ENCODE measurements at places on chromosomes 16 and 17.

DNA sequence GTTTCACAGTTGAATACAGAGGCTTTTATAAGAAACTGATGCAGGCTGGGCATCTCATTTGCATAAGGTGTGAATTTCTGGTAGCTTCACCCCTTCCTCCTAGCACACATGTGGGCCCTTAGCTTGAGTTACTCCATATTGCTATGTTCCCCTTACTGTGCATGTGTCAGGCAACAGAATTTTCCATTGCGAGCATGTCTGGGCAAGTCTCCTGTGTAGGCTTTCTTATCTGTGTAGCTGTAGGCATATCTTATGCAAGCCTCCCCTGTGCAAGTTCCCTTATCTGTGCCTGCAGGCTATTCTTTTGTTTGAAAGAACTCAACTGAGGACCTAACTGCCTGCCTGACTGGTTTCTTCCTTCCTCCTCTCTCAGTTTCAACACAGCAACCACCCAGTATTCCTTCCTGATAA lies 597.4 kb upstream of the CDH5 start:
- H3K27me3 ChIP-seq = no peaks in the 10 kb centered on the region
- H3K27ac ChIP-seq = no peak overlapping the region
- DNase-seq = no peak
- H3K4me1 ChIP-seq = no peaks in the 10 kb centered on the region

DNA sequence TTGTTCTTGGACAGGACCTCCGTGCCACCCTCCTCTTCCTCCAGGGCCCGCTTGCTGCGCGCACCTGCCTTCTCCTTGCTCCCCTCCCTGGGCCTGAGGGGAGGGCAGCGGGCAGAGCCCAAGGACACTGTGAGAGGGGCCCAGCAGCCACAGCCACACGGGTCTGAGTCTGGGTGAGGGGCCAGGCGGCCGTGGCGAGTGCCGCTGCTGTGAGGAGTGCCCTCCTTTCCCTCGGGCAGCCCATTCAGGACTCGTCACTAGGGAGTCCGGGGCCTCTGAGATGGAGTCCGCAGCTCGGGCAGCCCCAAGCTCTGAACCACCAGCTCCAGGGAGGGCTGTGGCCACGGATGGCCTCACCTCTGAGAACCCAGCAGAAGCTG lies 5.6 kb downstream of the DUS1L start:
- no peak overlapping the region for H3K27ac ChIP-seq
- H3K36me3 ChIP-seq = peaks cover 3% of the 10 kb centered on the region
- H3K4me1 ChIP-seq = peaks cover 5% of the 10 kb centered on the region
- H3K4me3 ChIP-seq = no peak overlapping the region
- no peaks in the 10 kb centered on the region for H3K27me3 ChIP-seq

DNA sequence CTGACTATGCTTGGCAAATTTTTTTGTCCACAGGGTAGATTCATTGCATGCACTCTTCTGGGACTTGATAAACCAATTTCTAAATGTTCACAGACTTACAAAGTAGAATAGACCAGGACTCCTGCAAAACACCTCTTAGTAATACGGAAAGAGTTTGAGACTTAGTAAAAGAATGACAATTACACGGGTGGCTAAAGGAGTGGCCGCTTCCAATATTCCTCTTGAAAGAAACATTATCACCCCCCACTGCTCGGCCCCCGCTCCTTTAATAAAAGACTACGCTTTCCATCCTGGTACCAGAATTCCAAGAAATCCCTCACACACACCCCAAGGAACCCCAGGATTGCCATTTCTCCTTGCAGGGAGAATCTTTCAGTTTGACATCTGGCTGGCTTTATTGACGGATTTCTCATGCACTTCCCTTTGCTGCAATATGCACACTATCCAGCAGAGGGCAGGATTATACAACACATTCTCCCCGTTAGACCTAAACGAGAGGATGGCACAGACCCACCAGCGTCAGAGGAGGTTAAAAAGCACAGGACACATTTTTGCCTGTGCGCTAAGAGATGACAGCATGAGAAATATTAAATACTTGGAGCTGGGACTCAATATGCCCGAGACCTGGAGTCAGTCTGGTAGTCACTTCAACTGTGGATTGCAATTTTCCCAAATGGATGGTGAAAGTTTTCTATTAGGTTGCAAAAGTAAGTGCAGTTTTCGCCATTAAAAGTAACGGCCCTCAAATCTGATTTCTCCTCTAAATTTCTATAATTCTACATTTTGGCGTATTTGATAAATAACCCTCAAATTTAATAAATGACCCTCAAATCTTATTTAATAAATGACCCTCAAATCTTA lies 46.6 kb upstream of the NUDT7 start:
- H3K4me1 ChIP-seq = no peaks in the 10 kb centered on the region
- no peaks in the 10 kb centered on the region for H3K36me3 ChIP-seq
- no peak overlapping the region for H3K27ac ChIP-seq
- H3K4me3 ChIP-seq = no peak overlapping the region
- H3K27me3 ChIP-seq = no peaks in the 10 kb centered on the region
- DNase-seq = peak; percentile 72

DNA sequence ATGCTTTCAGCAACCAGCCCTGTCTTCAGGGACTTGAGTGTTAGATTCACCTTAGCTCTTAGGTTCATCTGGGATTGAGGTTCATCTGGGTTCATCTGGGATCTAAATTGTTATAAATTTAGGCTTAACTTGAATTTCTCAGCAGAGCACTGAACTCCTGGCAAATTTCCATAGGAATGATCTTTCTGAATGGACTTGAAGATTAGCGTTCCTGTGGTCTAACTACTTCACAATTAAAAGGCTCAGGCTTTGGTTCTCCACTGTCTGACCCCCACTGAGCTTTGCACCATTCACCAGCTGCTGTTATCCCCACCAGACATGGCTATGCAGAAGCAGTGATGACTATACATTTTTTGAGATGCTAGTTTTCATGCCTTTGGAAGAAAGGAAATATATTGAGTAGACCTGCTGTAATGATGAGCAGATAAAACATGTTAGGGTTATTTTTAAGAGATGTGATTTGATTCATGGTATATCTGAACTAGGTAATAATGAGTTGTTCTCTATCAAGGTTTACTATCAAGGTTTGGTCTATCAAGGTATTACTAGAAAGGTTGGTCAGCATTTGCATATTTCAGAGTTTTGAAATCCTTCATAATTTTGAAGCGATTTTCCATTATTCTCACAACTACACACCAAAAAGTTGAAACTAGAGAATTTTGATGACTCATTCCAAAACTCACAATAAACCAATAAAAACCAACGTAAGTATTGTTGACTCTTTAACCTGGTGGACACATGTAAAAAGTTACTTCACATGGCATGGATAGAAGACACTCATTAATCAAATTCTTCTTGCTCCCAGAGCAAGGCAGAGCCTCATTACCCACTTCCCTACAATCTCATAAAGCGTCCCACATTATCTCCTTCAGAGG lies 71.7 kb downstream of the SNX11 start:
- no peak overlapping the region for H3K27ac ChIP-seq
- no peaks in the 10 kb centered on the region for H3K27me3 ChIP-seq
- no peak overlapping the region for H3K4me3 ChIP-seq
- H3K36me3 ChIP-seq = peaks cover 67% of the 10 kb centered on the region
- no peak for DNase-seq

DNA sequence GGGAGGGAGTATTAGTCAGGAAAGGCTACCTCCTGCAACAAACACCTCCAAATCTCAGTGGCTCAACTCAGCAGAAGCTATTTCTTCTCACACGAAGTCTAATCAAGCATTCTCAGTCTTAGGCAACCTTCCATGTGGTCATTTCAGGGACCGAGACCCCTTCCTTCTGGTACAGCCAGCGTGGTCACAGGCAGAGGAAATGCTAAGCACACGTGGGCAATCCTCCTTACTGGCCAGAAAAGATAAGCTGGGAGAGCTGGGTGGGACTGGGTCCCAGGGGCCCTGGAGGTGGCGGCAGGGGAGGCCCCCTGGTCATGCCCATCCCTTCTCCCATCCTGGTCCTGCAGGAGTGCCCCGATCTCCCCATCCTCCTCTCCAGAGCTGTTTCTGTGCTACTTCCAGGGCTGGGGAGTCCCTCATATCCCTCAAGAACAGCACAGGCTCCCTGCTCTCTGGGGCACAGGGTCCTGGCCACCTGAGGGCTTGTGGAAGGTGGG lies 5.7 kb upstream of the CX3CL1 start:
- no peak for DNase-seq
- no peak overlapping the region for H3K4me3 ChIP-seq
- peaks cover 3% of the 10 kb centered on the region for H3K27me3 ChIP-seq
- H3K4me1 ChIP-seq = no peaks in the 10 kb centered on the region
- no peaks in the 10 kb centered on the region for H3K36me3 ChIP-seq

- DNase-seq = no peak
- H3K27ac ChIP-seq = no peak overlapping the region
Observed at GRCh38 chr16:51624080-51624775, 473.2 kb upstream of the SALL1 start.

DNA sequence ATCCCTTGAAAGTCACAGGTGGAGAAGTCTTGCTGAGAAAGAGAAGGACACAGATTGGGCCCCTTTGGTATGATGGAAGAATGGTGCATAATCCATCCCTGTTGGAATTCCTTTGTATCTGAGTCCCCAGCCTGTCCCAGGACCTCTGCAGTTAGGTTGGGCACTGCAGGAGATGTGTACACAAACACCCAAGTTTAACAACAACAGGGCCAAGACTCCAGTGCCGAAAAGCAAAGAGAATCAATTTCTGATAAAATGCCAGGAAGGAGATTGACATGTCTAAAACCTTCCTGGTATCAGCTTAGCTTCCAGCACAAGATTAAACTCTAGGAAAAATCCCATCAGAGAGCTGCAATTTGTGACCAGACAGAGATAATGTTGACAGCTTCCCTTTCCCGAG lies 32.9 kb downstream of the KATNIP start:
- no peak overlapping the region for H3K4me3 ChIP-seq
- H3K4me1 ChIP-seq = peaks cover 11% of the 10 kb centered on the region
- H3K27me3 ChIP-seq = no peaks in the 10 kb centered on the region
- no peaks in the 10 kb centered on the region for H3K36me3 ChIP-seq
- no peak overlapping the region for H3K27ac ChIP-seq
- no peak for DNase-seq

DNA sequence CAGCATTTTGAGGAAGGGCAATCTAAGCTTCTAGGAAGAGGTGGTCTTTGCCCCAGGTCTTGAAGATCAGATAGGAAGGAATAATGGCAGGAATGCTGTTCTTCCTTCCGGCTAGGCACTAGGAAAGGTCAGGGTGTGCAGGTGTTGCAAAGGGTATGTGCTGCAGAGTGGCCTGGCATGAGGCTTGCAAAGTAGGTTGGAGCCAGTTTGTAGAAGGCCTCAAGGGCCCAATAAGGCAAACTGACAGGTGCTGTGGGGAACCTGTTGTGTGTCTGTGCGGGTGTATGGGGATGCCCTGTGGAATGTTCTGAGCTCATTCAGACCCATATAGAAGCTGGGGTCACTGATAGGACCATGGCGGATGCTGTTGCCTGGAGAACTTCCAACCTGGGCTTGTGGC lies 12.7 kb downstream of the MSI2 start:
- H3K36me3 ChIP-seq = peaks cover 76% of the 10 kb centered on the region
- no peak overlapping the region for H3K4me3 ChIP-seq
- DNase-seq = no peak
- no peaks in the 10 kb centered on the region for H3K27me3 ChIP-seq
- H3K27ac ChIP-seq = no peak overlapping the region

GRCh38 chr17:81810892-81811704 lies 7.1 kb downstream of the GCGR start:
- peaks cover 15% of the 10 kb centered on the region for H3K27me3 ChIP-seq
- H3K4me3 ChIP-seq = no peak overlapping the region
- no peak overlapping the region for H3K27ac ChIP-seq
- H3K4me1 ChIP-seq = no peaks in the 10 kb centered on the region
- no peak for DNase-seq
- no peaks in the 10 kb centered on the region for H3K36me3 ChIP-seq

- H3K27ac ChIP-seq = no peak overlapping the region
- no peak for DNase-seq
- H3K4me3 ChIP-seq = no peak overlapping the region
- peaks cover 4% of the 10 kb centered on the region for H3K36me3 ChIP-seq
- peaks cover 22% of the 10 kb centered on the region for H3K4me1 ChIP-seq
Observed at GRCh38 chr17:75094871-75095399, 7.2 kb downstream of the SLC16A5 start.

GRCh38 chr17:69916761-69917160 lies 158.3 kb upstream of the KCNJ16 start:
- H3K27ac ChIP-seq = no peak overlapping the region
- no peak overlapping the region for H3K4me3 ChIP-seq
- H3K36me3 ChIP-seq = no peaks in the 10 kb centered on the region
- no peaks in the 10 kb centered on the region for H3K27me3 ChIP-seq
- H3K4me1 ChIP-seq = no peaks in the 10 kb centered on the region

- H3K27me3 ChIP-seq = no peaks in the 10 kb centered on the region
- H3K4me3 ChIP-seq = no peak overlapping the region
- no peak overlapping the region for H3K27ac ChIP-seq
- DNase-seq = no peak
- H3K4me1 ChIP-seq = peaks cover 7% of the 10 kb centered on the region
- H3K36me3 ChIP-seq = peaks cover 6% of the 10 kb centered on the region
Observed at GRCh38 chr17:44024853-44025252, 10.1 kb upstream of the TMEM101 start.

DNA sequence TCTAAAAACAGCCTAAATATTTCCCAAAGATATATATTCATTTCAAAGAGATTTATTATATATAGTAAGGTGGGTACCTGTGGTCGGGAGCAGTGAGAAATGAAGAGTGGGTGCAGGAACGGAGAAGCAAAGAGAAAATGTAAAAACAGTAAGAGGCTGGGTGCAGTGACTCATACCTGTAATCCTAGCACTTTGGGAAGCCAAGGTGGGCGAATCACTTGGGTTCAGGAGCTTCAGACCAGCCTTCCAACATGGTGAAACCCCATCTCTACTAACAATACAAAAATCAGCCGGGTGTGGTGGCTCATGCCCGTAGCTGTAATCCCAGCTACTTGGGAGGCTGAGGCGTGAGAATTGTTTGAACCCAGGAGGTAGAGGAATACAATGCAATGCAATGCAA lies 257.1 kb downstream of the BCAS3 start:
- DNase-seq = no peak
- no peak overlapping the region for H3K27ac ChIP-seq
- H3K4me3 ChIP-seq = no peak overlapping the region
- no peaks in the 10 kb centered on the region for H3K36me3 ChIP-seq
- H3K4me1 ChIP-seq = no peaks in the 10 kb centered on the region

- no peak for DNase-seq
- no peak overlapping the region for H3K27ac ChIP-seq
- peaks cover 2% of the 10 kb centered on the region for H3K4me1 ChIP-seq
- H3K27me3 ChIP-seq = no peaks in the 10 kb centered on the region
- no peak overlapping the region for H3K4me3 ChIP-seq
Observed at GRCh38 chr17:40038882-40039513, 15.2 kb downstream of the MED24 start.

DNA sequence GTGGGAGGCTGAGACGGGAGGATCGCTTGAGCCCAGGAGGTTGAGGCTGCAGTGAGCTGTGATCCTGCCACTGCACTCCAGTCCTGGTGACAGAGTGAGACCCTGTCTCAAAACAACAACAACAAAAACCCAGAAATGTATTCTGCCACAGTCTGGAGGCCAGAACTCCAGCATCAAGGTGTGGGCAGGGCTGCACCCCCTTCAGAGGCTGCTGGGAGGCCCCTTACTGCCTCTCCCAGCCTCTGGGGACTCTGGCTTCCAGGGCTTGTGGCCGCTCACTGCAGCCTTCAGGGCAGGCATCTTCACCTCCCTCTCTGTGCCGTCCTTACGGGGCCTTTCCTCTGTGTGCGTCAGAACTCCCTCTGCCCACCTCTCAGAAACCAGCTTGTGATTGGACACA lies 209.4 kb upstream of the GSE1 start:
- H3K27me3 ChIP-seq = no peaks in the 10 kb centered on the region
- no peak overlapping the region for H3K27ac ChIP-seq
- no peaks in the 10 kb centered on the region for H3K4me1 ChIP-seq

GRCh38 chr17:18990331-18990730 lies 14.2 kb downstream of the FAM83G start:
- no peak overlapping the region for H3K27ac ChIP-seq
- no peaks in the 10 kb centered on the region for H3K27me3 ChIP-seq
- no peak overlapping the region for H3K4me3 ChIP-seq
- peaks cover 10% of the 10 kb centered on the region for H3K36me3 ChIP-seq
- peaks cover 33% of the 10 kb centered on the region for H3K4me1 ChIP-seq
- no peak for DNase-seq

All from activated CD4-positive, alpha-beta T cell treated with anti-CD3 and anti-CD28 coated beads, Interleukin-2, amount 10 ng/mL, durations not matched to agents 7 days and 5 days (primary cell).